Epithelial cell of proximal tubule (primary cell): ENCODE measurements at places on chromosomes 6 and 20.

GRCh38 chr6:148213366-148213765, 129.3 kb upstream of the SASH1 start:
- DNase-seq, result no peak

GRCh38 chr6:53643481-53643965, 22.0 kb downstream of the KLHL31 start:
- no peak for DNase-seq

- no peak for DNase-seq
Measured at GRCh38 chr6:10413850-10414738, 780 bp downstream of the TFAP2A start.

GRCh38 chr6:111444794-111445193, 38.2 kb downstream of the REV3L start:
- no peak for DNase-seq

GRCh38 chr20:44990425-44990824, 24.1 kb downstream of the STK4 start:
- no peak for DNase-seq
